ENCODE measurements at places on chromosomes 7 and 10. TPM values are rescaled to one million over a fixed set of nuclear protein-coding genes. Genes with fewer than 3 reads are reported as not detected.
A peak's percentile ranks its signal among the peaks of the same experiment; 100 is the strongest.

The DCLRE1A gene
- 7.4 TPM for total RNA-seq

The OR6B1 gene
- total RNA-seq = not detected

The GPR15LG gene
- total RNA-seq = not detected

The PPP1R17 gene
- total RNA-seq = not detected

The VGF gene
- total RNA-seq = 0.14 TPM

The PTF1A gene
- total RNA-seq = not detected

DNA sequence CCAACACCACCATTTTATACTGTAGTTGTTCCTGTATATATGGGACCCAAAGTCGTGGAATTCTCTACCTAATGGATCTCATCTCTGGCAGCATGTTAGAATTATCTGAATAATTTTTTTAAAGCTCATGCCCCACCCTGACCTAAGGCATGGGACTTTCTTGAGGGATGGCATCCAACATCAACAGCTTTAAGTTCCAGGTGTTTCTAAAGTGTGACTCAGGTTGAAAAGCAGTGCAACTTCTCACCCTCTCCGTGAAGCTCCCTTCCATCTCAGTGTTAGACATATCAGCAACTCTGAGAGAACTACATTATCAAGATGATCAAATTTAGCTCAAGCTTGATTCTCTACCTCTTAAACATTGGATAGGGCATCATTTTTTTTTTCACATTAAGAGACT, 18.1 kb upstream of the RAB18 start:
- no peaks in the 10 kb centered on the region for H3K36me3 ChIP-seq
- peaks cover 9% of the 10 kb centered on the region for H3K4me1 ChIP-seq
- H3K4me3 ChIP-seq = no peak overlapping the region

- peaks cover 7% of the 10 kb centered on the region for H3K4me1 ChIP-seq
- H3K4me3 ChIP-seq = no peak overlapping the region
- no peak for DNase-seq
- H3K36me3 ChIP-seq = no peaks in the 10 kb centered on the region
- H3K27ac ChIP-seq = no peak overlapping the region
- no peaks in the 10 kb centered on the region for H3K27me3 ChIP-seq
Observed at GRCh38 chr10:85901599-85901998, 465.0 kb downstream of the GRID1 start.

- H3K4me3 ChIP-seq = no peak overlapping the region
- no peaks in the 10 kb centered on the region for H3K27me3 ChIP-seq
- DNase-seq = no peak
- H3K27ac ChIP-seq = no peak overlapping the region
- no peaks in the 10 kb centered on the region for H3K4me1 ChIP-seq
Observed at GRCh38 chr10:92747600-92747999, 57.8 kb downstream of the HHEX start.

GRCh38 chr7:47292832-47293309, 289.0 kb downstream of the TNS3 start:
- peaks cover 56% of the 10 kb centered on the region for H3K36me3 ChIP-seq
- no peak for DNase-seq
- H3K4me3 ChIP-seq = no peak overlapping the region
- H3K27ac ChIP-seq = peak overlapping the region; percentile 85

DNA sequence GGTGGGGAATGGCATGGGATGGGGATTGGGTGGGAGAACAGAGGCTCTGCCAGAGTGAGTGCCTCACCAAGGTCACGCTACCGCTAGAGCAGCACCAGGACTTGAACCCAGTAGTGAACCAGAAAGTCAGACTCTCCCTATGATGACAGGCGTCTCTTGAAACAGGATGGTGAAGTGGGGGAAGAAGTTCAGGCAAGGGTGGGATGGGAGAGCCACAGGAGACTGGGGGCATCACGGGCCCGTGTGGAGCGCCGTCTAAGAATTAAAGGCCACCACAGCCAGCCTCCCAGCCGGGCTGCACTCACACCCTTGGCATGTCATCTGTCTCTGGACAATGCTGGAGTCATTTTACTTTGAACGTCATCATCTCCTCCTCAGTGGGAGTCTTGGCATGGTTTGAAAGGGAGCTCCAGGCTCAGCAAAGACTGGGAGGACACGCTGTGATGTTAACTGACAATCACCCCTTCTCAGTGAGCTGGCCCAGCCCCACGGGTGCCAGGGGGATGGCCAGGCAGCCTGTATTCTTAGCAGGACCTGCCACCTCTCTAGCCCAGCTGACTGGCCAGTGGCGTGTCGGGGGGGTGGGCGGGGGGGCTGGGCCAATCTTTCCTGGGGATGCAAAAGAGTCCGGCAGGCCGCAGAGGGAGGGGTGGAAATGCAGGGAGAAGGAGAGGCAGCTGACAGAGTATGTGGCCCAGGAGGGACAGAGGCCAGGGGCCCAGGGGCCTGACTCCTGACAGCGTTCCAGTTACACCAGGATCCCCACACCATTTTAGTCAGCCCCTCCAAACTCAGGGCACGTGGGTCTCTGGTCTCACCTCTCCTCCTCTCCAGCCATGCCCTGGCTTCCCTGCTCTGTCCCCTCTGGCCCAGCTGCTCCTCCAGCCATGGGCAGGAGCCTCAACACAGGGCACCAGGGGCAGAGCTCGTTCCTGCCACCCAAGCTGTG, 96.2 kb downstream of the VOPP1 start:
- no peaks in the 10 kb centered on the region for H3K27me3 ChIP-seq
- no peak for DNase-seq
- no peak overlapping the region for H3K27ac ChIP-seq
- no peaks in the 10 kb centered on the region for H3K36me3 ChIP-seq
- no peaks in the 10 kb centered on the region for H3K4me1 ChIP-seq

DNA sequence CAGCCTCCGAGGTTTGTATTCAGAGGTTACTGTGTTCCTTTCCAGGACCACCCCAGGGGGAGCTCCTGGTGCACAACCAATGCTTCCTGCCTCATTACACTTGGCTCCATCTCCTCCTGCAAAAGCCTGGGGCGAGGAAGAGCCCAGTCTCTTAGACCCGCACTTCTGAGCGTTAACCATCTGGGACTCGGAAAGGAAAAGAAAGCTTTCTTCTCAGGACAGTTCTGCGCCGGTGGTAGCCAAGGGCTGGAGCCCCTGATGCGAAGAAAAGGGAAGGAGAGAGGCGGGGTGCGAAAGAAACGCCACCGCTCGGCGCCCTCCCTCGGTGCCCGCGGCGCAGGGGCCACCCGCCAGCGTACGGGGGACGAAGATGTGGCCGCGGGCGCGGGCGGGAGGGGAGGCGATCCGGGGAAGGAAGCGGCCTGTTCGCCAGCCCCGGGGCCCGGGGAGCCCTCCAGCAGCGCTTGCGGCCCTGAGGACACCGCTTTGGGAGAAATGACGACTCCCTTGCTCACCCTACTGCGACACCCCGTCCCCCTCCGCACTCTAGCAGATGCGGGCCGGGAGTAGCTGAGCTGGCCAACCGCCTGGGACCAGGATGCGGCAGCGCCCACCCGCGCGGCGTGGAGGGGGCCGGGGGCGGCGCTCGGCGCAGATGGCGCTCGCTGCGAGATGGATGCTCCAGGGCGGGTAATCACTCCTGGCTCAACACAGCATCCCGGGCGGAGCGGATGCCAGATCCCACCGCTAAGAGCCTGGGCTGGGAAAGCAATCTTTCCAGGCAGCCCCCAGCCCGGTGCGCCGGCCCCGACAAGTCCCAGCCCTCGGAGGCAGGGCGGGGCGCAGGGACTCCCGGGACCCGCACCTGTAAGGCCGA, 1.3 kb downstream of the NRCAM start:
- H3K36me3 ChIP-seq = peaks cover 16% of the 10 kb centered on the region
- peak; percentile 6 for DNase-seq
- peaks cover 15% of the 10 kb centered on the region for H3K4me1 ChIP-seq
- H3K4me3 ChIP-seq = peak overlapping the region; percentile 77
- no peak overlapping the region for H3K27ac ChIP-seq

- DNase-seq = no peak
- H3K4me3 ChIP-seq = no peak overlapping the region
- no peaks in the 10 kb centered on the region for H3K4me1 ChIP-seq
- H3K27ac ChIP-seq = no peak overlapping the region
- H3K36me3 ChIP-seq = no peaks in the 10 kb centered on the region
Observed at GRCh38 chr7:47887016-47887640, 61.1 kb downstream of the PKD1L1 start.

DNA sequence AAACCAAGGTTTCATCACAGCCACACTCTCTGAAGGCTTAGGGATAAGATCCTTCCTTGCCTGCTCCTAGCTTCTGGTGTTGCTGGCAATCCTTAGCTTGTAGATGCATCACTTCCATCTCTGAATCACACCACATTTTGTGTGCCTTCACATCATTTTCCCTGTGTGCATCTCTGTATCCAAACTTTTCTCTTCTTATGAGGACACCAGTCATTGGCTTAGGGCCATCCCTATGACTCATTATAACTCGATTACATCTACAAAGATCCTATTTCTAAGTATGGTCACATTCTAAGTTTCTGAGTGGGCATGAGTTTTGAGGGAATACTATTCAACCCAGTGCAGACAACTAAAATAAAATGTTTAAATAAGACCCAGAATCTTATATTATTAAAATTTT, 121.7 kb downstream of the C7orf25 start:
- DNase-seq = no peak
- H3K27me3 ChIP-seq = no peaks in the 10 kb centered on the region
- no peak overlapping the region for H3K4me3 ChIP-seq
- H3K4me1 ChIP-seq = no peaks in the 10 kb centered on the region
- no peaks in the 10 kb centered on the region for H3K36me3 ChIP-seq

GRCh38 chr7:70797109-70797514, 334.8 kb upstream of the GALNT17 start:
- H3K27me3 ChIP-seq = no peaks in the 10 kb centered on the region
- no peak overlapping the region for H3K27ac ChIP-seq
- H3K4me1 ChIP-seq = no peaks in the 10 kb centered on the region
- no peaks in the 10 kb centered on the region for H3K36me3 ChIP-seq
- no peak for DNase-seq

DNA sequence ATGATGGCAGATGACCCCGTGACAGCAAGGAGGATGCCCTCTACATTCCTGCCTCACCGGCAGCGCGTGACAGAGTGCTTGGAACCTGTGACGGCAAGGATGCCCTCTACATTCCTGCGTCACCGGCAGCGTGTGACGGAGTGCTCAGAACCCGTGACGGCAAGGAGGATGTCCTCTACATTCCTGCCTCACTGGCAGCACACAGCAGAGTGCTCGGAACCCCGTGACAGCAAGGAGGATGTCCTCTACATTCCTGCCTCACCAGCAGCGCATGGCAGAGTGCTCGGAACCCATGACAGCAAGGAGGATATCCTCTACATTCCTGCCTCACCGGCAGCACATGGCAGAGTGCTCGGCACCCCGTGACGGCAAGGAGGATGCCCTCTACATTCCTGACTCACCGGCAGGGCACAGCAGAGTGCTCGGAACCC, 231.0 kb downstream of the DIP2C start:
- H3K4me1 ChIP-seq = peaks cover 9% of the 10 kb centered on the region
- no peak for DNase-seq
- no peaks in the 10 kb centered on the region for H3K36me3 ChIP-seq
- H3K4me3 ChIP-seq = no peak overlapping the region

GRCh38 chr7:155311826-155312537, 14.3 kb downstream of the INSIG1 start:
- no peak for DNase-seq
- peaks cover 6% of the 10 kb centered on the region for H3K4me1 ChIP-seq
- peak overlapping the region; percentile 62 for H3K27ac ChIP-seq
- no peak overlapping the region for H3K4me3 ChIP-seq
- H3K27me3 ChIP-seq = no peaks in the 10 kb centered on the region

- no peak overlapping the region for H3K27ac ChIP-seq
- H3K4me1 ChIP-seq = no peaks in the 10 kb centered on the region
- H3K4me3 ChIP-seq = no peak overlapping the region
Observed at GRCh38 chr7:110645060-110645459, 445.9 kb upstream of the LRRN3 start.

GRCh38 chr10:43230909-43231522, 35.8 kb downstream of the RASGEF1A start:
- peaks cover 5% of the 10 kb centered on the region for H3K4me1 ChIP-seq
- DNase-seq = no peak
- no peak overlapping the region for H3K4me3 ChIP-seq
- peaks cover 7% of the 10 kb centered on the region for H3K36me3 ChIP-seq
- peaks cover 53% of the 10 kb centered on the region for H3K27me3 ChIP-seq
- H3K27ac ChIP-seq = no peak overlapping the region

GRCh38 chr7:51351661-51352060, 35.1 kb upstream of the COBL start:
- no peaks in the 10 kb centered on the region for H3K27me3 ChIP-seq
- peak overlapping the region; percentile 29 for H3K27ac ChIP-seq
- H3K36me3 ChIP-seq = peaks cover 5% of the 10 kb centered on the region
- no peak overlapping the region for H3K4me3 ChIP-seq
- H3K4me1 ChIP-seq = peaks cover 38% of the 10 kb centered on the region

DNA sequence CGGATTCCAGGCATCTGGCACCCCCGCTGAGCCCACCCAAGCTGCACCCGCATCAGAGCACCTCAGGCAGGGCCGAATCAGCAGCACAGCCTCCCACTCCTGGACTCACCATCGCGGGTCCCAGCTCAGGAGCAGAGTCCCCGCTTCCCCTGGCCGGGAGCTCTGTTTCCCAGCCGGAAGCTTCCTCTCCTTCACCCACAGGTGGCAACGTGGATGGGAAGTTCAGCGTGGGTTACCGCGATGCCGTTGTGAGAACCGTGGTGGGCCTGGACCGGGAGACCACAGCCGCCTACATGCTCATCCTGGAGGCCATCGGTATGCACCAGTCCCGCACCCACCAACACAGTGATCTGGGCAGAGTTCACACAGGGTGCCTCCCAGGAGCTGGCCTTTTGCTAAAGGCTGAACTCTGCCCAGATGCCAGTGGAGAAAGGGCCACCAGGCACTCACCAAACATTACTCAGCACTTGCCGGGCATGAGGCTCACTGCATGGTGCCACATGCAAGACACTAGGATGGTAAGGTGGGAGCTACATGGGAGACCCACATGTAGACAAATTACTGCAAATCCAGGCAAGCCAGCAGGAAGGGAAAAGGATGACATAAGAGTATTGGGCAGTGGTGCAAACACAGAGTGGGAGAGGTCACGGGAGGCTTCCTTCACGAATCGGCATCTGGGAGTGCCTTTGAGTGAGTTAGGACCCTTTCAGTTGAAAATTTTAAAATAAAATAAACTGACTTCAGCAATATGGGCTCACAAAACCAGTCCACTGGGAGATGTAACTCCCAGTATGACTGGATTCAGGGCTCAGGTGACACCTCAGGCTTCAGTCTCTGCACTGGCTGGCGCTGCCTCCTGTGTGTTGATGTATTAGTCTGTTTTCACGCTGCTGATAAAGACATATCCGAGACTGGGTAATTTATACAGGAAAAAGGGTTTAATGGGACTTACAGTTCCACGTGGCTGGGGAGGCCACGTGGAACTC, 10.4 kb downstream of the C10orf105 start:
- H3K27me3 ChIP-seq = no peaks in the 10 kb centered on the region
- peaks cover 4% of the 10 kb centered on the region for H3K36me3 ChIP-seq
- no peak overlapping the region for H3K4me3 ChIP-seq
- no peak overlapping the region for H3K27ac ChIP-seq
- no peak for DNase-seq

GRCh38 chr7:135337977-135338550, 104.4 kb downstream of the STRA8 start:
- no peak overlapping the region for H3K27ac ChIP-seq
- H3K27me3 ChIP-seq = peaks cover 17% of the 10 kb centered on the region
- no peak overlapping the region for H3K4me3 ChIP-seq
- peaks cover 5% of the 10 kb centered on the region for H3K36me3 ChIP-seq
- peaks cover 8% of the 10 kb centered on the region for H3K4me1 ChIP-seq
- DNase-seq = no peak

Data from Calu3 (cell line).